Stimulated activated CD8-positive, alpha-beta memory T cell treated with anti-CD3 and anti-CD28 coated beads, Interleukin-7, amount 100 ng/mL, for 1 hour (primary cell): ENCODE measurements at places on chromosomes 2 and 18.

- no peak for DNase-seq
These were observed 154.7 kb downstream of the SOX11 start for GRCh38 chr2:5846881-5847280.

DNA sequence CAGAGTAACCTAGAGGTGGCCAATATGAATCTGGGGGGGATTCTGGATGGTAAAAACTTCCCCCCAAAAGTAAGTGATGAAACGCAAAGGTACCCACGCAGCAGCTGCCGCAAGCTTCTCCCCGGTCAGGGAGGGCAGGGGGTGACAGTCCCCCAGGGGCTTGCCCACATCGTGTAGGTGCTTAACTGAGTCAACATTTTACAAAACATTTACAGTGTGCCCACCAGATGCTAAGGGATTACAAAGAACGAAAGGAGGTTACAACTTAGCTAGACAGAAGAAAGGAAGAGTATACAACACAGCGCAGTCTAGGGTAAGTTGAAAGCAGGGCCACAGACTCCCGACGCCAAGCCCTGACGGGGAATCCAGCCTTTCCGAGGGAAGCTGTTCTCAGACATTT lies 45.6 kb downstream of the LPIN2 start:
- no peak for DNase-seq

- DNase-seq, result no peak
These were observed 1.1 kb downstream of the PAX8 start for GRCh38 chr2:113277474-113278072.

DNA sequence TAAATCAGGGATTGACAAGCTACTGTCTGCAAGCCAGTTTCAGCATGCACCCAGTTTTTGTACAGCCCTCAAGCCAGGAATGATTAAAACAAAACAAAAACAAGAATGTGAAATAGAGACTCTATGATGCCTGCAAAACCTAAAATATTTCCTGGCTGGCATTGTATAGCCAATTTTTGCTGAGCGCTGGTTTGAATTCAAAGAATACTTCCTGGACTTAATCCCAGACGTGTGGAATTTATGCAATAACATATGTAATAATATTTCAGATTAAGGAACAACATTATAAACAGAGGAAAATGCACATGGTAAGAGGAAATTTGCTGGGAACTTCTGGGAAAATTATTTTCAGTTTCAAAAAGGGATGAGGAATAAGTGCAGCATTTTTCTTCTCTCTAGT lies 148.1 kb upstream of the RPRM start:
- no peak for DNase-seq

DNA sequence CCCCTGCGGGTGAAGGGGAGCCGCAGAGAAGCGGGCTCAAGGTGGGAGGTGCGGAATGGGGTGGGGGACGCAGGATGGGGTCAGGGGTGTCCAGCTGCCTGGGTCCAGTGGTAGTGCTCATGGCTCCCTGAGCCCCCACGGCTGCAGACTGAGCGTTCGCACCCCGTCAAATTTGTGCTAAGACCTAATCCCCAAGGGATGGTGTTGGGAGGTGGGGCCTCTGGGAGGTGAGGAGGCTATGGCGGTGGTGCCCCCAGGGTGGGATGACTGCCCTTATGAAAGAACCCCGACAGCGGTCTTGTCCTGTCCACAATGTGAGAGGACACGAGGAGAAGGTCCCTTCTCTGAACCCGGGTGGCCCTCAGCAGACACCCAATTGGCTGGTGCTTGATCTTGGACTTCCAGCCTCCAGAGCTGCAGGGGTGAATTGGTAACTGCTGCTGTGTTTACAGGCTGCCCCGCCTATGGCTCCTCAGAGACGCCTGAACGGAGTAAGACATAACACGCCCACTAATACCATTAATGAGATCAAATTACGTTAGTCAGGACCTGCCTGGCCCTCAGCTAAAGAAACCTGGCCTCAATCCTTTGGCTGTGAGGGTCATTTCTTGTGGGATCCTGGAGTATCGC lies 42.6 kb downstream of the PXDN start:
- DNase-seq, result no peak

DNA sequence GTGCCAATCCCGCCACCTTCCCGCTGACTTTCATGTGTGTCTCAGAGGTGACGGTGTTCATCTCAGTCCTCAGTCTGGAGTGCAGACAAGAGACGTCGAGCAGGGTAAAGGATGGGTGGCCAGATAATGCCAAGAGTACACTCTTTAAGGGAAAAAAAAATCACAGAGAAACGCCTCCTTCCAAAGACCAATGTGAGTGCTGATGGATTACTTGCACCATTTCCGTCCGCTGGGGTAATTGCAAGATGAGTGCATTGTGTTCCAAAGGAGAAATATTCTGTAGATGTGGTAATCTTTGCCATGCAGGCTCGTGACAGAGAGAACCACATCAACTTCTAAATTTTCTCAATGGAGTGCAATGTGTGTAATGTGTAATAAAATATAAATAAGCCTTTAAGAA lies 81.0 kb downstream of the KLHL29 start:
- no peak for DNase-seq

DNA sequence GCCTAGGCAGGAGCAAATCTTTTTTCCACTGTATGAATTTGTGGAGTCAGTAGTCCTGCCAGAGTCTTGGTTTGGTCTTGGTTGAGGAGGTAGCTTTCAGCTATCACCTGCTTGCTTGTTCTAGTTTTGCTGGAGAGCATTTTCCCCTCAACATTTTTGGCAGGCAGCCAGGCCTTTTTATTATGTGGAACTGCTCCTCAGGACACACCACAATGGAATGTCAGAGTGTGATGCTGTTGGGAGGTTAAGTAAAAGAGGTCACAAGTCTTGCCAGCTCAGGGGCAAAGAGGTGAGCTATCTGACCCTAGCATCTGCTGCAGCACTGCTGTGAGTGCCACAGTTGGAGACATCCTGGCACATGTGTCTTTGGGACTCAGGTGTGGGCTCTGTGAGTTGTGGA lies 258.0 kb downstream of the CNTNAP5 start:
- no peak for DNase-seq

- no peak for DNase-seq
These were observed 9.8 kb upstream of the IL36A start for GRCh38 chr2:112995346-112995920.

DNA sequence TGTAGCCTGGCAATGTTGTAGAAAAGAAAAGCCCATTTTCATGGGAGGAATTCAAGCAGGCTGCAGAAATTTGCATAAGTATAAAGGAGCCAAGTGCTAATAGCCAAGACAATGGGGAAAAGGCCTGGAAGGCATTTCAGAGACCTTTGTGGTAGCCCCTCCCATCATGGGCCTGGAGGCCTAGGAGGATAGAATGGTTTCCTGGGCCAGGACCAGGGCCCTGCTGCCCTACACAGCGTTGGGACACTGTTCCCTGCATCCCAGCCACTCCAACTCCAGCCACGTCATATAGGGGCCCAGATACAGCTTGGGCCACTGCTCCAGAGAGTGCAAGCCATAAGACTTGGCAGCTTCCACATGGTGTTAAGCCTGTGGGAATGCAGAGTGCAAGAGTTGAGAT lies 8.1 kb upstream of the ZNF24 start:
- DNase-seq, result no peak

- no peak for DNase-seq
These were observed 41.4 kb downstream of the OXER1 start for GRCh38 chr2:42722320-42723190.

DNA sequence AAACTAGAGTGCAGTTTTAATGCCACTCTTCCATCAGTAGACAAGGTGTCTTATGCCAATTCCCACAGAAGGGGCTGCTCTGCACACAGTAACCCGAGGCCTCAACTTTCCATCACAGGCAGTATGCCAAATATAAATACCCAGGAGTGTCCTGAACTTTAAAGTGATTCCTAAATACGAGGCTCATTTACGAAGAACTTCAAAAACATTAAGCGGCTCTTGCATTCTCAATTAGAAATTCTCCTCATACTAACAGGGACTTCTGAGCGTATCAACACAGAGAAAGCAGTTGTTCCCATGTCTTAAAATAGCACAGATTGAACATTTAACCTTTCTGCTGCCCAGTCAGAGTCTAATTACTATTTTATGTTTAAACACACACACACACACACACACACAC lies 638.6 kb downstream of the ERBB4 start:
- no peak for DNase-seq

DNA sequence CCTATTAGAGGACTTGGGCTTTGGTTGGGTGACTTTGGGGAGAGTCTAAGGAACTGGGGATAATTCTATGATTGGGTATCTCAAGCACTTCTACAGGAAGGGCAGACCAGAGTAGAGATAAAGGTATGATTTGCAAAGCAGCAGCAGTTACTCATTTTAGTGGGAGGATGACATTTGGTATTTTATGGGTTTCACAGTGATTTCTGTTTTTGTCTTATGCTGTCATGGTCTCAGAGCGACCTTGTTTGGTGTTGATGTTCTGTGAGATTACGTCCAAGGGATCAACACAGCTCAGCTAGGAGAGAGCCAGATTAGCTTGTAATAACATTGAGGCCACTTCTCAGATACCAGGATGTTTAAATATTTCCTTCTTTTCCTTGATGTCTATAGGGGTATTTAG lies 18.2 kb downstream of the TTR start:
- DNase-seq, result no peak

DNA sequence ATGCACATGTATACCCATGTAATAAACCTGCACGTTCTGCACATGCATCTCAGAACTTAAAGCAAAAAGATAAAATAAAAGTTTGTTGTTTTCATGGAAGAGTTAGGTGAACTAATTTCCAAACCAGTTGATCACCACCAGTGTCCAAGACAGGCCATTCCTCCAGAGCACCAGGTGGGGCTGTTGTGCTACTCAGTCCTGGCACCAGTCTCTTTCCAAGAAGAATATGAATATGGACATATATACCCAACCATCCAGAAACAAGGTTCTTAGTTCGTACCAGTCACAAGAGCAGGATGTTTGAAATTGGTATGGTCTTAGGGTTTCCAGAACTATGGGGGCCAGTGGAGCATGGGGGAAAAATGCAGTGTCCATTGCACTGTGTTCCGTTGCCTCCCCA lies 17.2 kb upstream of the TNP1 start:
- no peak for DNase-seq

- DNase-seq, result no peak
These were observed 113.8 kb upstream of the NRXN1 start for GRCh38 chr2:51145761-51146160.

GRCh38 chr2:2254206-2254605 lies 76.9 kb downstream of the MYT1L start:
- no peak for DNase-seq

GRCh38 chr2:25368660-25369059 lies 26.9 kb upstream of the DNMT3A start:
- no peak for DNase-seq

- DNase-seq, result no peak
These were observed 89.5 kb downstream of the CERS6 start for GRCh38 chr2:168545439-168546082.

- no peak for DNase-seq
These were observed 161.0 kb upstream of the ZFP36L2 start for GRCh38 chr2:43387092-43388062.

- DNase-seq, result no peak
These were observed 679.5 kb downstream of the KCNJ3 start for GRCh38 chr2:155377931-155378444.

GRCh38 chr2:238145851-238146250 lies 7.4 kb downstream of the KLHL30 start:
- DNase-seq, result no peak
